ENCODE measurements at places on chromosomes 3 and 15. TPM values are rescaled to one million over a fixed set of nuclear protein-coding genes. Genes with fewer than 3 reads are reported as not detected.

SPINK8 gene
- polyA plus RNA-seq, result not detected

CHRNA7 gene
- 26.2 TPM for polyA plus RNA-seq

SST gene
- polyA plus RNA-seq, result 0.99 TPM

PAK6 gene
- 6.8 TPM for polyA plus RNA-seq

GOLGA6L7 gene
- 0.52 TPM for polyA plus RNA-seq

STRA6 gene
- polyA plus RNA-seq, result 35.0 TPM

KIF7 gene
- polyA plus RNA-seq, result 13.0 TPM

IL17RC gene
- polyA plus RNA-seq, result 39.9 TPM

GPR160 gene
- polyA plus RNA-seq, result 31.0 TPM

C3orf85 gene
- 16.6 TPM for polyA plus RNA-seq

TLR9 gene
- 0.28 TPM for polyA plus RNA-seq

PLA2G4B gene
- 21.2 TPM for polyA plus RNA-seq

KNG1 gene
- polyA plus RNA-seq, result 84.2 TPM

TRIM59 gene
- 19.1 TPM for polyA plus RNA-seq

NAA80 gene
- polyA plus RNA-seq, result 8.5 TPM

RTP4 gene
- 0.47 TPM for polyA plus RNA-seq

ARMC8 gene
- polyA plus RNA-seq, result 51.2 TPM

BTLA gene
- polyA plus RNA-seq, result 0.88 TPM

Data from renal pelvis (tissue), 12 donors.